ENCODE measurements at places on chromosomes 1 and 21. TPM values are rescaled to one million over a fixed set of nuclear protein-coding genes. Genes with fewer than 3 reads are reported as not detected.
A peak's percentile ranks its signal among the peaks of the same experiment; 100 is the strongest.

ATP1A4 gene
- 0.63 TPM for total RNA-seq

FBXO2 gene
- 44.4 TPM for total RNA-seq

SPRR4 gene
- not detected for total RNA-seq

STPG1 gene
- 8.2 TPM for total RNA-seq

PCNT gene
- total RNA-seq = 39.6 TPM

SLAMF8 gene
- not detected for total RNA-seq

CELA3A gene
- not detected for total RNA-seq

OR2L13 gene
- total RNA-seq = not detected

PGBD2 gene
- total RNA-seq = 10.2 TPM

AQP10 gene
- total RNA-seq = not detected

CNKSR1 gene
- total RNA-seq = 11.3 TPM

VSIG8 gene
- not detected for total RNA-seq

CFAP57 gene
- total RNA-seq = 1.6 TPM

NGF gene
- total RNA-seq = not detected

CASQ1 gene
- 2.8 TPM for total RNA-seq

DNA sequence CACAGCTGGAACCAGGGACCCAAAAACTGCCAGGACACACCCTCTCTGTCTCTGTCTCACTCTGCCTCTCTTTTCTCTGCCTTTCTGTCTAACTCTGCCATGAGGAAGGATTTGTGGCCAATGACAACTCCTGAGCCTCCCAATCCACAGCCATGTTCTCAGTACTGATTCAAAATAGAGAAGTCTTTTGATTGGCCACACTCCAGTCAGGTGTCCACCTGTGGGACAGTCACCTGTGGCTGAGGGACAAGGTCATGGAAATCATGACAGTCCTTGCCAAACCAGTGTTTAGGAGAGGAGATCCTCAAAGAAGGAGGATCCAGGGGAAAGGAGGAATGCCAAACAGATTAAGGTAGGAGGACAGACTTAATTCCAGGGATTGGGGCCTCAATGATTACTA lies 15.8 kb downstream of the TINAGL1 start:
- no peak for DNase-seq
- H3K36me3 ChIP-seq = no peaks in the 10 kb centered on the region
- H3K4me3 ChIP-seq = no peak overlapping the region
- no peak overlapping the region for H3K27ac ChIP-seq
- H3K4me1 ChIP-seq = peaks cover 17% of the 10 kb centered on the region

GRCh38 chr1:51697166-51697565 lies 80.3 kb downstream of the OSBPL9 start:
- H3K27me3 ChIP-seq = no peaks in the 10 kb centered on the region
- no peaks in the 10 kb centered on the region for H3K4me1 ChIP-seq
- DNase-seq = no peak
- no peak overlapping the region for H3K27ac ChIP-seq
- H3K36me3 ChIP-seq = no peaks in the 10 kb centered on the region
- no peak overlapping the region for H3K4me3 ChIP-seq

DNA sequence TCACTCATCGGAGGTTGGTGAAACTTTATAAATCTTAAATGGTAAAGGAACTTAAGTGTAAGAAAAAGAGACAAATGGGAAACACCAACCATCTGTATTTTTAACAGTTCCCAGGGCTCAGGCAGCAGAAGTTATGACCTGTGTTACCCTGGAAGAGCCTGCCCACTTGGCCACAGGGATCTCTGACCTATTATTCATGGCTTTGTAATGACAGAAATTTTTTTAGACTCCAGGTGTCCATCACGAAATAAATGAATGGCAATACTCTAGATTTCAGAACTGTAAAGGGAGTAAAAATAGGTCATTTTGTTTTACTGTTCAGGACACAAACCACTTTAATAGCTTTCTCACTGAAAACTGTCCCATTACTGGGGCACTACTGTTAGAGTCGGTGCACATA lies 389.8 kb downstream of the VAV3 start:
- H3K27me3 ChIP-seq = no peaks in the 10 kb centered on the region
- DNase-seq = no peak
- H3K4me1 ChIP-seq = no peaks in the 10 kb centered on the region
- no peak overlapping the region for H3K27ac ChIP-seq
- no peak overlapping the region for H3K4me3 ChIP-seq
- no peaks in the 10 kb centered on the region for H3K36me3 ChIP-seq

- H3K4me1 ChIP-seq = no peaks in the 10 kb centered on the region
- no peak overlapping the region for H3K27ac ChIP-seq
- H3K36me3 ChIP-seq = no peaks in the 10 kb centered on the region
- H3K4me3 ChIP-seq = no peak overlapping the region
- DNase-seq = no peak
- H3K27me3 ChIP-seq = no peaks in the 10 kb centered on the region
Measured at GRCh38 chr1:233859446-233859845, 45.0 kb upstream of the SLC35F3 start.

GRCh38 chr1:66533804-66534740 lies at the start of gene SGIP1:
Gene SGIP1, plus strand, starts transcription at chr1:66534153. Its CDS starts 206 bp downstream, at chr1:66534359.
- peaks cover 21% of the 10 kb centered on the region for H3K27me3 ChIP-seq
- peaks cover 27% of the 10 kb centered on the region for H3K4me1 ChIP-seq
- H3K27ac ChIP-seq = no peak within 1 kb of the TSS
- no peaks in the 10 kb centered on the region for H3K36me3 ChIP-seq
- H3K4me3 ChIP-seq = peak within 1 kb of the TSS; percentile 83

GRCh38 chr1:193402977-193403376 lies 216.6 kb upstream of the B3GALT2 start:
- H3K36me3 ChIP-seq = no peaks in the 10 kb centered on the region
- DNase-seq = no peak
- H3K27me3 ChIP-seq = no peaks in the 10 kb centered on the region
- no peaks in the 10 kb centered on the region for H3K4me1 ChIP-seq
- no peak overlapping the region for H3K4me3 ChIP-seq

DNA sequence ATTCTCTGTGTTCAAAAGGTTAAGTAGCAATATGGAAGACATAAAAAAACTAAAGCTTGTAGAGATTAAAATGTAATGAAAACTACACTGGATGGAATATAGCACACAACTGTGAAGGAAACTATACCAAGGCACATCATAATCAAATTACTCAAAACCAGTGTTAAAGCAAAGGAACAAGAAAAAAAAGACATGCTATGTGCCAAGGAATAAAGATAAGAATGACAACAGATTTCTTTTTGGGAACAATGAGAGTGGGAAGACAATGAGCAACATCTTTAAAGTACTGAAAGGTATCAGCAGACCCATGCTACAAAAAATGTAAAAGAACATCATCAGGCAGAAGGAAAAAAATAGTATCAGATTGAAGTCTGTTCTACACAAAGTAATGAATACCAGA lies 157.8 kb downstream of the VPS13D start:
- peaks cover 42% of the 10 kb centered on the region for H3K36me3 ChIP-seq
- no peak overlapping the region for H3K27ac ChIP-seq
- no peaks in the 10 kb centered on the region for H3K27me3 ChIP-seq
- DNase-seq = no peak
- no peaks in the 10 kb centered on the region for H3K4me1 ChIP-seq

- no peaks in the 10 kb centered on the region for H3K27me3 ChIP-seq
- H3K4me3 ChIP-seq = no peak overlapping the region
- H3K4me1 ChIP-seq = peaks cover 23% of the 10 kb centered on the region
- no peak overlapping the region for H3K27ac ChIP-seq
Measured at GRCh38 chr21:27418346-27418745, 451.5 kb upstream of the ADAMTS5 start.

GRCh38 chr1:230186003-230186863 lies 119.2 kb downstream of the GALNT2 start:
- H3K4me1 ChIP-seq = peaks cover 24% of the 10 kb centered on the region
- no peaks in the 10 kb centered on the region for H3K36me3 ChIP-seq
- H3K27ac ChIP-seq = peak overlapping the region; percentile 24
- no peak overlapping the region for H3K4me3 ChIP-seq
- DNase-seq = peak; percentile 75

- DNase-seq = no peak
- H3K36me3 ChIP-seq = no peaks in the 10 kb centered on the region
- no peaks in the 10 kb centered on the region for H3K27me3 ChIP-seq
- no peak overlapping the region for H3K27ac ChIP-seq
Measured at GRCh38 chr1:206080026-206080820, 27.2 kb downstream of the RHEX start.

- H3K36me3 ChIP-seq = no peaks in the 10 kb centered on the region
- DNase-seq = no peak
- no peak overlapping the region for H3K27ac ChIP-seq
- no peaks in the 10 kb centered on the region for H3K27me3 ChIP-seq
Measured at GRCh38 chr1:66244429-66244828, 289.5 kb upstream of the SGIP1 start.

GRCh38 chr1:28898405-28898881 lies 15.9 kb upstream of the EPB41 start:
- H3K27me3 ChIP-seq = no peaks in the 10 kb centered on the region
- H3K36me3 ChIP-seq = no peaks in the 10 kb centered on the region
- no peak overlapping the region for H3K27ac ChIP-seq

- no peaks in the 10 kb centered on the region for H3K4me1 ChIP-seq
- H3K27ac ChIP-seq = no peak overlapping the region
- no peaks in the 10 kb centered on the region for H3K36me3 ChIP-seq
- H3K27me3 ChIP-seq = no peaks in the 10 kb centered on the region
Measured at GRCh38 chr1:95790136-95790535, 556.1 kb downstream of the RWDD3 start.

DNA sequence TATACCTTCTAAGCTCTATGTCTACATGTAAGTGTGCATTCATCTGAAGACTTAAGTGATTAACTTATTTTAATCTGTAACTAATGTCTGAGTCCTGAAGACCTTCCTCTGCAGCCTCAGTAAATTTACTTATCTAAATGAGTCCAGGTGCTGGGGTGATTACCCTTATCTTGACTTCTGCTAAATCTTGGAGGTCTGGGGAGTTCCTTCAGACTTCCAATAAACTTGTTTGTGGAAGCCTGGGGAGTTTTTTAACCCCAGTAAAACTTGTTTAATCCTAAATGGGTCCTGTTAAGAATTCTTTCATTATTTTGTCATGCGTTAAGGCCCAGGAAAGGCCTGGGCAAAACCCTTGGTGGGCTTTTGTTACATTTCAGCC lies 37.0 kb downstream of the RSPH1 start:
- H3K27me3 ChIP-seq = no peaks in the 10 kb centered on the region
- H3K4me3 ChIP-seq = no peak overlapping the region
- H3K4me1 ChIP-seq = peaks cover 18% of the 10 kb centered on the region
- H3K36me3 ChIP-seq = no peaks in the 10 kb centered on the region

GRCh38 chr1:203213126-203213525 lies 16.3 kb downstream of the CHIT1 start:
- no peak overlapping the region for H3K27ac ChIP-seq
- peaks cover 10% of the 10 kb centered on the region for H3K4me1 ChIP-seq
- DNase-seq = no peak
- H3K36me3 ChIP-seq = no peaks in the 10 kb centered on the region

GRCh38 chr21:27639286-27639685 lies 672.4 kb upstream of the ADAMTS5 start:
- no peak overlapping the region for H3K27ac ChIP-seq
- no peak overlapping the region for H3K4me3 ChIP-seq
- no peaks in the 10 kb centered on the region for H3K27me3 ChIP-seq
- no peaks in the 10 kb centered on the region for H3K36me3 ChIP-seq

GRCh38 chr1:101166583-101167120 lies 70.2 kb upstream of the S1PR1 start:
- H3K4me3 ChIP-seq = no peak overlapping the region
- no peak for DNase-seq
- H3K36me3 ChIP-seq = no peaks in the 10 kb centered on the region
- H3K27me3 ChIP-seq = no peaks in the 10 kb centered on the region
- H3K4me1 ChIP-seq = no peaks in the 10 kb centered on the region

GRCh38 chr1:3402258-3403010 lies 52.0 kb upstream of the ARHGEF16 start:
- no peak overlapping the region for H3K4me3 ChIP-seq
- no peak overlapping the region for H3K27ac ChIP-seq
- H3K36me3 ChIP-seq = no peaks in the 10 kb centered on the region
- DNase-seq = no peak
- H3K27me3 ChIP-seq = no peaks in the 10 kb centered on the region

- no peaks in the 10 kb centered on the region for H3K27me3 ChIP-seq
- H3K27ac ChIP-seq = no peak overlapping the region
- peaks cover 12% of the 10 kb centered on the region for H3K4me1 ChIP-seq
- no peaks in the 10 kb centered on the region for H3K36me3 ChIP-seq
Measured at GRCh38 chr1:158203693-158204457, 23.2 kb downstream of the CD1D start.

- no peaks in the 10 kb centered on the region for H3K36me3 ChIP-seq
- no peaks in the 10 kb centered on the region for H3K27me3 ChIP-seq
- H3K4me1 ChIP-seq = no peaks in the 10 kb centered on the region
Measured at GRCh38 chr1:6587261-6588005, 7.6 kb downstream of the ZBTB48 start.

- no peaks in the 10 kb centered on the region for H3K36me3 ChIP-seq
- no peak overlapping the region for H3K27ac ChIP-seq
- H3K4me3 ChIP-seq = no peak overlapping the region
Measured at GRCh38 chr1:182145441-182145840, 83.9 kb upstream of the ZNF648 start.

GRCh38 chr1:116203920-116204319 lies 92.7 kb downstream of the MAB21L3 start:
- DNase-seq = no peak
- no peak overlapping the region for H3K27ac ChIP-seq
- no peaks in the 10 kb centered on the region for H3K4me1 ChIP-seq
- H3K4me3 ChIP-seq = no peak overlapping the region

- peak; percentile 71 for DNase-seq
- peak overlapping the region; percentile 74 for H3K4me3 ChIP-seq
- no peaks in the 10 kb centered on the region for H3K36me3 ChIP-seq
Measured at GRCh38 chr1:181089676-181090544, 1.4 kb downstream of the IER5 start.

- H3K4me1 ChIP-seq = no peaks in the 10 kb centered on the region
- DNase-seq = no peak
- H3K4me3 ChIP-seq = no peak overlapping the region
Measured at GRCh38 chr1:40635763-40636500, 29.6 kb downstream of the RIMS3 start.

- peaks cover 7% of the 10 kb centered on the region for H3K4me1 ChIP-seq
- DNase-seq = no peak
- no peak overlapping the region for H3K27ac ChIP-seq
- no peaks in the 10 kb centered on the region for H3K36me3 ChIP-seq
Measured at GRCh38 chr1:179831852-179832699, 45.5 kb downstream of the TOR1AIP2 start.

- no peak overlapping the region for H3K4me3 ChIP-seq
- H3K27me3 ChIP-seq = no peaks in the 10 kb centered on the region
- H3K36me3 ChIP-seq = no peaks in the 10 kb centered on the region
- H3K4me1 ChIP-seq = peaks cover 18% of the 10 kb centered on the region
Measured at GRCh38 chr1:107687849-107688753, 276.9 kb downstream of the VAV3 start.
